Right ventricle myocardium inferior (tissue), 1 donor: ENCODE measurements at places on chromosomes 1 and 21.

GRCh38 chr1:158864595-158864994 lies 33.4 kb downstream of the MNDA start:
- DNase-seq = peak; percentile 41

DNA sequence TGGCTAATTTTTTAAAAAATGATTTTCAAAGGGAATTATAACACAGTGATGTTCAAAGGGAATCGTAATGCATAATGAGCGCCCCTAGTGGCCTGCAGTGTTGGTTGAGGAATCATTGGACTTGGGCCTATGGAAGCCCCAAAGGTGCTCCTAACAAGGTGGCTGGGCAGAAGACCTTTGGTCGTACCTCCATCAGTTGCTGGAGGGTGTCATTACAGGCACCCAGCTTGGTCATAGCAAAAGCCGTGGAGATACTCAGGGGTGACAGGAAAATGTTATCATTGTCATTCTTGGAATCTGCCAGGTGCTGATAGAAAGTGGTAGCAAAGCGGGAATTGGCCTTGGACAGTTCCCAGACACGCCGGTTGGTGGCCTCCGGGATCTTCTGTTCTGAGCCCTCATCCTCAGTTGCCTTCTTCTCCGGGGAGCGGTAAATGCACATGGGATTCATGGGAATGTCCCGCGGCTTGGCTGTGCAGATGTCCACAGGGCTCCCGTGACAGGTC lies 2.7 kb downstream of the SERPINC1 start:
- DNase-seq = no peak

GRCh38 chr1:162502928-162503327 lies 5.3 kb downstream of the UHMK1 start:
- no peak for DNase-seq

DNA sequence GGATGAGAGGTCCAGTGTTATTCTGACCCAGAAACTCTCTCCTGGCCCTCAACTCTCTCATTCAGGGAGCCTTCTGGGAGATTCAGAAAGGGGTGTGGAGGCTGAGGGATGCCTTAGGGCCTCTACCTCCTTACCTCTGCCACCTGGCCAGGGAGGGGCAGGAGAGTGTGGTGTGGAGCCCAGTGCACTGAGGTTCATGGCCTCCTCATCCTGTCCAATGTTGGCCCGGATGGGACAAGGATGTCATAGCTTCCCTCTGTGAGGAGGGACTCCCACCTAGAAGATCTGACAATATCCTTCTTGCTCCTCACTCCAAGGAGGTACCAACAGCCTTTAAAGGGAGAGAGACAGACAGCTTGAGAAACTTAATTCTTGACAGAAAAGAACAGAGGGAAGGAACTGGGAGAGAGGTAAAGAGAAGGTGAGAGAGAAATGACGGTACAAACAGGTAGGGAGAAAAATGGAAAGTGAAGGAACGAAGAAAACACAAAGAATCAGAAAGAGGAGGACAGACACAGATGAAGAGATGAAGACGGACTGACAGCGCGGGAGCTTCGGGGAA lies 779 bp downstream of the BEND5 start:
- no peak for DNase-seq

GRCh38 chr1:87723193-87723592 lies 394.5 kb downstream of the LMO4 start:
- DNase-seq = no peak

DNA sequence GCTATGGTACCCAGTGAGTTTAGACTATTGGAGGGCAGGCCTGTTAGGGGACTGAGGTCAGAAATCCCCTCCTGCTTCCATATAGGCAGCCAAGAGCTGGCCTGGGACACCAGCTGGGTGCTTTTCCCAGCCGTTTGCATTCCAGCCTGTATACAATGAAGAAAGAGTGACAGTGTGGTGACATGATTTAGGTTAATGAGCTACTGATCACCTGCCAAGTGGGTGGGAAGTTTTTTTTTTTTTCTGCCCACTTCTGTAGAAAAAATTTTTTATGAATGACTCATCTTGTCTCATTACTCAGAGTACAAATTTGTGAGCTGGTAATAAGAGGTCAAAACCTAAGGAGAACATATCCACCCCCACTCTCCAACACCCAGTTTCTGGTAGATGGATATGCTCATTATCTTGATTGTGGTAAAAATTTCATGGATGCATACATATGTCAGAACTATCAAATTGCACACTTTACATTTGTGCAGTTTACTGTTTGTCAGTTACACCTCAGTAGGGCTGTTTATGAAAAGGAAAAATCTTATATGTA lies 16.4 kb upstream of the CGN start:
- no peak for DNase-seq

DNA sequence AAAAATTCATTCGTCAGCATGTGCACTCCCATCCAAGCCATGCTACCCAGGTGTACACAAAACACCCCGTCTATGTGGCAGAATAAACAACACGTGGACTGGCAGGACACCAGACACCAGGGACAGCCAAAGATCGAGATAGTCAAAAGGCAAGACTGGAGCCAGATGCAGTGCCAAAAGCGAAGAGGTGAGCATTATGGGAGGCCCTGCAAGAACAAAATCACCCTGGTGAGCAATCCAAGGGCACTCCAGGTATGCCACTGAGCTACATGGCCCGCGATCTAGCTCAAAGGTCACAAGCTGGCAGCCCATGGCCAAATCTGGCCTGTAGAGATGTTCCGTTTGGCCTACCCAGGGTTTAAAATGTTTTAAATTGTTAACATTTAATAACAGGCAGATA lies 33.7 kb downstream of the PLPP3 start:
- DNase-seq = no peak

GRCh38 chr1:160354388-160354985 lies 11.3 kb downstream of the NCSTN start:
- no peak for DNase-seq

DNA sequence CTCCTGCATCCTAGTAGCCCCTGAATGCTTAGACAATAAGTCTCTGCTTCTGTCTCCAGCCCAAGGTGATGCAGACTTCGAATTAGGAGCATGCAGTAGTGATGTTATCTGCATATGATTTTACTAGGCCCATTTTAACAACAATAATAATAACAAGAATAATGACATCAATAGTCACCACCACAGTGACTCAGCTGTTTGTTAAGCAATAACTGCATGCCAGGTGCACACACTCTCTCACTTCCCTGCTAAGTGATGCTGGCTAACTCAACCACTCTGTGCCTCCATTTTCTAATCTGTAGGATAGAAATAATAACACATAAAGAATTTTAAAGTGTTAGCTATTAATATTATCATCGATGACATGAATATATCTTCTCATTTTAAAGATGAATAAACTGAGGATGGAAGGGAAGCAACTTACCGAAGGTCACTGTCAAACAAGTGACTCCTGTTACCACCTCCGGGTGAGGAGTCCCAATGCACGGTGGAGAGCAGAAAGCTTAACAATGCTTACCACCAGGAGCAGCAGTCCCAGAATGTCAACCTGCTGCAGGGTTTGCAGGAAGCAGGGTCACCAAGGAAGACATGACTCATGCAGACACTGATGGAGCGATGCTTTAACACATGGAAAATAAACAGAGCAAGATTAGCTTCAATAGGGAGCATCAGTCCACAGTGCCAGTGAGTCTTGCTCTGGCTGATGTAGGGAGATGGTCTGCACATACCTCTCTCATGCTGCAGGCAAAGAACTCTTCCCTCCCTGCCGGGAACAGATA lies 290.2 kb downstream of the SPATA17 start:
- no peak for DNase-seq

DNA sequence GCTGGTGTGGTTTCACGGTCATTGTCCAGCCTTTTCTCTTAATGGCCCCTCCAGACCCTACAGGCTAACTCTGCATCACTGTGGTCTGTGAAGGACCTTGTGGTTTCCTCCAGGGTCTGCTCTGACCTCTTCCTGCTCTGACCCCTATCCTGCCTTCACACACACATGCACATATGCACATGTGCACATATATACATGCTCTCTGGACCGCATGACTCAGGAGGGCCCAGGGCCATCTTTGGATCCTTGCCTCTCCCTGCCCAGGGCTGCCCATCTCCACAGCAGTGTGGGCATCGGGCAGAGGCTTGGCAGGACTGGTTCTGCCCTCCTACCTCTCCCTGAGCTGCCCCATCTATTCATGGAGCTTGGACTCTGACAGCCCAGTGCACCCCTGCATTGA lies 510.9 kb downstream of the PTPRU start:
- no peak for DNase-seq

- DNase-seq = no peak
Observed at GRCh38 chr1:60874718-60875117, 207.6 kb upstream of the NFIA start.

- DNase-seq = no peak
Observed at GRCh38 chr1:81513796-81514354, 286.9 kb upstream of the ADGRL2 start.

- DNase-seq = no peak
Observed at GRCh38 chr1:64487061-64487460, 17.1 kb downstream of the CACHD1 start.

GRCh38 chr21:20971296-20971921 lies 26.8 kb upstream of the NCAM2 start:
- DNase-seq = peak; percentile 73

DNA sequence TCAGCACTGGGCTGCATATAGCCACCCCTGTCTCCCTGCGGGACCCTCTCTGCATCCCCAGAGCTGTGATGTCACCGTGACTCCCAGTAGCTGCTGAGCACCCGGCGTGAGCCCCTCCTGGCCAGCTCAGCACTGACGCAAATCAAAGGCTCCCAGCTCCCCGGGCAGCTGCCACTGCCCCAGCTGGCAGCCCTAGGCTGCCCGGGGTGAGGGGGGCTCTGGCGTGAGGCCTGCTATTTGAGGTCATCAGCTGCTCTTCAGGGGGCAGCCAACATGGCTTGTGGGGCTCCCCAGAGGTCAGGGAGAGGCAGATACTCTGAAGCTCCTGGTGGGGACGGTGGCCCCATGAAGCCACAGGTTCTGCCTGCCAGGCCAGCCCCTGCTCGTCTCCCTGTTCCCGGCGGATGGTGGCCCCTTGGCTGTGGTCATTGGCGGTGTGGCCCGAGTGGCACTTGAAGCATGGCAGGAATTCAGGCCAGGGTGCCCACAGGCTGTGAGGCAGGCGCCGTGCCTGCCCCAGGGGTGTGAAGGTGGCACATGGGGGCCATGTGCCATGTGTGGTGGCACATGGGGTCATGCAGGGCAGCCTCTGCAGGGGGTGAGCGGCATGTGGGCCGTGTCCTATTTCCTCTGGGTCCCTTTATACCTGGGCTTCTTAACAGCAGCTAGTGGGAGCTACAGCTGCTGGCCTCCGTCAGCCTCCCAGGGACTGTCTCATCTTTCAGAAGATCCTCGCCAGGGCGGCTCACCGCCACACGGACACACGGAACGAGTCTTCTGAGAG lies 85.4 kb downstream of the SIK1 start:
- DNase-seq = no peak

- peak; percentile 77 for DNase-seq
Observed at GRCh38 chr1:56477164-56478111, 101.9 kb downstream of the PLPP3 start.

DNA sequence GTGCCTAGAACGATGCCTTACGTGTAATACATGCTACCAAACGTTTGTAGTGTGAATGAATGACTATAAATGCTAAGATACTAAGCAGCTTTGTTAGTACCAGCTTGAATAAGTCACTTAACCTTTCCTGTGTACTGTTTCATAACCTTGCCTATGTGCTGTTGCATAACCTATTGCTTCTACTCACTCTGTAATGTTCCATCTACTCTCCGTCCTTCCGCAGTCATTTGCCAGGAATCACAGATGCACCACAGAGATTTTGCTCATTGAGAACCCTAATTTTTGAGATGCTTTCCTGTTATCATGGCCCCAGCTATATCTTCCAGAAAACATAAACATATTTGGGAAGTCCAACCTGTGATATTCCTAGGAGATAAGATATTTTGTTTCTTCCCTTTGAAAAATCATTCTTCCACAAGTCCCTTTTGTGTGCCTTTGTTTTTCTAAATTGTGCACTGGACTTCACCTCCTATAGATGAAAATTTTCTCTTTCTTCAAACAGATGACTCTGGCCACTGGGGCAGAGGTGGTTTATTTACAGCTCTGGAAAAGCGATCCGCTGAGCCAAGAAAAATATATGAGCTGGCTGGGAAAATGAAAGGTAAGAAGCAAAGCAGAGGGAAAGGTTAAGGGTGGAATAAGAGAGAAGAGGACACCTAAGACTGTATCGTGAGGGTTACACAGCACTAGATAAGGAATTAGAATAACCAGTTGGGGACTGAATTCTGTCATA lies 44.8 kb downstream of the CHD1L start:
- DNase-seq = no peak

GRCh38 chr1:39167632-39168209 lies 36.8 kb upstream of the MACF1 start:
- no peak for DNase-seq

- no peak for DNase-seq
Observed at GRCh38 chr1:88357729-88358128, 326.3 kb upstream of the PKN2 start.

- DNase-seq = no peak
Observed at GRCh38 chr1:232980986-232981560, 30.7 kb downstream of the NTPCR start.

DNA sequence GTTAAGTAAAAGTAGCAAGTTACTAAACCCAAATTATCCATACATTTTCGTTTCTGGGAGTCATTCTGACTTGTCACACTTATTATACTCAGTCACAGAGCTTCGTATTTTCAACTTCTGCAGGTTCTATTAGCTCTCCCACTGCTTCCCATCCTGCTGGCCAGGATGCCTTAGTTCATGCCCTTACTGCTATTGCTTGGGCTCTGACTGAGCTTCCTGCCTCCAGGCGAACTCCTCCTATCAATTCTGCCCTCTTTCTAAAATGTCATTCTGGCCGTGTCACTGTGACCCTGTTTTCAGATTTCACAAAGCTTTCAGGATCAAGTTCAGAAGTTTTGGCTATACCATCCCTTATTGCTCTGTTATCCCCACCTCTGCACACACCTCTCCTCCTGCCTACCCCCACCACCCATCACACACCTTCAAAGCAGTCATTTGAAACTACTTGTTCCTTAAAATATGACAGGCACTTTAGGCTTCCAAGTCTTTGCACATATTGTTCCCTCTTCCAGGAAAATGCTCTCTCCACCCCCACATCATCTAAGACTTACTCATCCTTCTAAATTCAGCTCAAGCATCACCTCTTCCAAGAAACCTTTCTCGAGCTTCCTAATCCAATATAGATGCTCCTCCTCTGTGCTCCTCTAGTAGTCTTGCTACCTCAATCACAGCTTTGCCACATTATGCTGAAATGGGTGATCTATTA lies 278.0 kb downstream of the BRINP2 start:
- DNase-seq = no peak

GRCh38 chr1:113456967-113457366 lies 66.7 kb downstream of the MAGI3 start:
- no peak for DNase-seq

- DNase-seq = no peak
Observed at GRCh38 chr21:38500073-38500472, 1.8 kb upstream of the ERG start.

DNA sequence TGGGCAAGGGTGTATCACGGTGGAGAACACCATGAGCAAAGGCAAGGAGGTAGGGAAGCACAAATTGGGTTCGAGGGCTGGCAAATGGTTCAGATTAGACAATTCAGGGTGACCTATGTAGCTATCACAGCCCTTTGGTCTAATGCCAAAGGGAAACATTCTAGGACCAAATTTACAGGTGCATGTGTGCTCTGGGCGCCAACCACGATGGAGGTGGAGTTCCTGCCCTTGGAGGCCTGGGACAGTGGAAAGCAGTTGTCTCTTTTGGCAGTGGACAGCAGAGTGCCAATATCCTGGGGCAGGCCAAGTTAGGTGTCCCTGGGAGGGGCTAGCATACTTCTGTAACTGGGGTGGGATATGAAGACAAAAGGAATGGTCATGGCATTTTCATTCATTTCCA lies 40.1 kb downstream of the IGFN1 start:
- DNase-seq = peak; percentile 11
